Ovary (tissue), 10 donors: ENCODE measurements at places on chromosomes 3 and 15.
A peak's percentile ranks its signal among the peaks of the same experiment; 100 is the strongest.

DNA sequence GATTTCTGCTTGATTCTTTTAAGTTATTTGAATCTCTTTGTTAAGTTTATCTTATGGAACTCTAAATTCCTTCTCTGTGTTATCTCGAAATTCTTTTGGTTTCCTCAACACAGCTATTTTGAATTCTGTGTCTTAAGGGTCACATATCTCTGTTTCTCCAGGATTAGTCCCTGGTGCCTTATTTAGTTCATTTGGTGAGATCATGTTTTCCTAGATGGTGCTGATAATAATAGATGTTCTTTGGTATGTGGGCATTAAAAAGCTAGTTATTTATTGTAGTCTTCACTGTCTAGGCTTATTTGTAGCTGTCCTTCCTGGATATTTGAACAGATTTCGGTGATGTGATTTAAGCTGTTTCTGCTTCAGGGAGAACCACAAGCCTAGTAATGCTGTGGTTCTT is 615.6 kb upstream of the NECTIN3 start:
- no peaks in the 10 kb centered on the region for H3K27me3 ChIP-seq
- no peaks in the 10 kb centered on the region for H3K36me3 ChIP-seq
- H3K4me1 ChIP-seq = no peaks in the 10 kb centered on the region

DNA sequence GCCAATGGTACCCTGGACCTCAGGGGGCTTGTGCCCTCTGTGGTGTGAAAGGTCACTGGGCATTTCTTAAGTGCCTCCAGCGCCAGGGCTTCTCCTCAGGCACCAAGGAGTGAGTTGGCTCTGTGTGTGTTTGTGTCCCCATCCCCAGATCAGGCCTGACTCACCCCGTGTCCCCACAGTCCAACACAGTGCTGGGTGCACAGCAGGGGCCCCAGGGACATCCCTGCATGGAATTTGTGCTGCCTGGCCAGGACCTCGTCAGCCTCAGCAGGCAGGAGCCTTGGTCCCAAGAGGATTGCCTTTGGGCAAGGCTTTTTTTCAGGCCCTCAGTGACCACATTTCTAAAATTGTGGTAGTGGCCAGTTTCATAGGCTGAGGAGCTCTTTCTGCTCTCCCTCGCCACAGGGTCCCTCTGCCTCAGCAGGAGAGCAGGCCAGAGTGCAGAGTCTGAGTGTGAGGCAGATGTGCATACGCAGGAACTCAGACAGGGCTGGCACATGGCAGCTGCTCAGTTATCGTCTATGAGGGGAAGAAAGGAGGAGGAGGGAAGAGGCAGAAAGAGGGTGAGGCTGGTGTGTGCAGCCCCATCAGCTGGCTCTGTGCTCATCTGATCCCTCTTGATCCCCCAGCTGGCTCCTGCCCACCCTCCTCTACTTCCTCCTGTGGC is 215.6 kb downstream of the RPLP1 start:
- H3K36me3 ChIP-seq = no peaks in the 10 kb centered on the region
- H3K27me3 ChIP-seq = no peaks in the 10 kb centered on the region
- DNase-seq = no peak
- H3K27ac ChIP-seq = no peak overlapping the region
- peaks cover 10% of the 10 kb centered on the region for H3K4me1 ChIP-seq
- no peak overlapping the region for H3K4me3 ChIP-seq

- no peak overlapping the region for H3K27ac ChIP-seq
- DNase-seq = no peak
- H3K4me1 ChIP-seq = no peaks in the 10 kb centered on the region
- no peak overlapping the region for H3K4me3 ChIP-seq
These were observed 74.7 kb downstream of the DNAJB8 start for GRCh38 chr3:128392021-128392420.

GRCh38 chr3:60202052-60202726 is 1049.1 kb downstream of the FHIT start:
- H3K27ac ChIP-seq = no peak overlapping the region
- no peak overlapping the region for H3K4me3 ChIP-seq
- no peaks in the 10 kb centered on the region for H3K27me3 ChIP-seq

DNA sequence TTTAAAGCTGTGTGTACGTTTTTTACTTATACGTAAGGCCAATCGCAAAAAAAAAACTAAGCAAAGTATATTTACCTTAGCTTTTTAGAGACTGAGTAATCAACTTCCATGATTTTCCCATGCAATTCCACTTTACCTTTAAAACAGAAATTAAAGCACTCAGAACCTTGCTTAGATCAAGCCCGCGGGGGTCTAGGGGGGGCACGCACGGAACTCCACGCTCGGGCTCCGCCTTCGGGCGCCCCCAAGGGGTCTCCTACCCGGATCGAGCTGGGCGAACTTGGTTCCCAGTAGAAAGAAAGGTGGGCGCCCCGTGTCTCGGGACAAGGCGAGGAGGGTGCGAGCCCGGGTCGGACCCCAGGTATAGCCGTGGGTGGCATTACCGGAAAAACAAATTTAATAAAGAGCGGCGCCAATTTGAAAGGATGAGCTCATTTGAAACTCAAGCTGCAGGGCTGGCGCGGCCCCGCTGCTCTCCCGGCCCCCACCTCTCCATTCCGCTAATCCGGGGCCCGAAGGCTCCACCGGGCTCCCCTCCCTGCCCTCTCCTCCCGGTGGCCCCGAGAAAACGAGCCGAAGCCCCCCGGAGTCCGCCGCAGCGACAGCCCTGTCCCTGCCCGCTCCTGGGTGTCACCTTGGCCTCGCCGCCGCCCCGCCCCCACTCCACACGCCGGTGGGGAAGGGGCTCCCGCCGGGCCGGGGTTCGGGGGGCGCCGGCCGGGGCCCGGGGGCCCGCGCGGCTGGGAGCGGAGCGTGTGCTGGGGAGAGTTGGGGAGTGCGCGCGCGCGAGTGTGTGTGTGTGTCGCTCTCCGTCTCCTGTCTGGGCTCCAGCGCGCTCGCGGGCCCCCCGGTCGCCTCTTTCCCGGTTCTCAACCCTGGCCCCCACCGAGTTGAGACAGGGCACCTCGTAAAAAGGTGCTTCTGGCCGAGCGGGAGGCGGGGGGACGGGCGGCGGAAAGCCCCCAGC is 1.5 kb downstream of the IGF2BP2 start:
- peaks cover 4% of the 10 kb centered on the region for H3K4me1 ChIP-seq
- no peaks in the 10 kb centered on the region for H3K36me3 ChIP-seq
- H3K27ac ChIP-seq = peak overlapping the region; percentile 84

- DNase-seq = no peak
- H3K27ac ChIP-seq = no peak overlapping the region
- H3K4me1 ChIP-seq = peaks cover 3% of the 10 kb centered on the region
- H3K4me3 ChIP-seq = no peak overlapping the region
- H3K36me3 ChIP-seq = no peaks in the 10 kb centered on the region
- no peaks in the 10 kb centered on the region for H3K27me3 ChIP-seq
These were observed 2.6 kb upstream of the LYSMD4 start for GRCh38 chr15:99735868-99736267.

- H3K4me3 ChIP-seq = no peak overlapping the region
- H3K4me1 ChIP-seq = no peaks in the 10 kb centered on the region
- DNase-seq = no peak
- H3K27ac ChIP-seq = no peak overlapping the region
- no peaks in the 10 kb centered on the region for H3K27me3 ChIP-seq
These were observed 180.0 kb downstream of the KCNAB1 start for GRCh38 chr3:156300371-156300770.

DNA sequence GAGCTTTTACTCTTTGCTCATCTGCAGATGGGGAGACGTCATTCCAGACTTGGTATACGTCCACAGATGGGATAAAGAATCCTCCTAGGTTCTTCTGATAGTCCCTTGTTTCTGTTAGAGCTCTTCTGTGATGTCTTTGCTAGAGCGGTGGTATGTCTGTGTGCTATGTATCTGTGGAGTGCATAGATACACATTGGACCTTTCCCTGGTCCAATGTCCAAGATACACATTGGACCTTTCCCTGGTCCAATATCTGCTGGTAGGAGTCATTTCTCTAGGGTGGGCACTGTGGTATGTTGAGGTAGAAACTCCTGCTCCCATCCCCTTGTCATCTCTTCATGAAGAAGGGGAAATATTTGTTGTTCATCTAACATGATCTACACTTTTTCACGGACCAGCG is 47.5 kb upstream of the LPP start:
- H3K27ac ChIP-seq = no peak overlapping the region
- no peaks in the 10 kb centered on the region for H3K36me3 ChIP-seq
- H3K4me3 ChIP-seq = no peak overlapping the region
- H3K27me3 ChIP-seq = no peaks in the 10 kb centered on the region
- DNase-seq = no peak

GRCh38 chr3:53570709-53571108 is 76.3 kb downstream of the CACNA1D start:
- no peak for DNase-seq
- H3K27me3 ChIP-seq = no peaks in the 10 kb centered on the region
- no peaks in the 10 kb centered on the region for H3K36me3 ChIP-seq
- no peak overlapping the region for H3K4me3 ChIP-seq

GRCh38 chr3:100972301-100972844 is 20.8 kb downstream of the ABI3BP start:
- H3K4me3 ChIP-seq = no peak overlapping the region
- H3K4me1 ChIP-seq = peaks cover 7% of the 10 kb centered on the region
- no peak for DNase-seq
- H3K36me3 ChIP-seq = no peaks in the 10 kb centered on the region
- H3K27me3 ChIP-seq = no peaks in the 10 kb centered on the region

DNA sequence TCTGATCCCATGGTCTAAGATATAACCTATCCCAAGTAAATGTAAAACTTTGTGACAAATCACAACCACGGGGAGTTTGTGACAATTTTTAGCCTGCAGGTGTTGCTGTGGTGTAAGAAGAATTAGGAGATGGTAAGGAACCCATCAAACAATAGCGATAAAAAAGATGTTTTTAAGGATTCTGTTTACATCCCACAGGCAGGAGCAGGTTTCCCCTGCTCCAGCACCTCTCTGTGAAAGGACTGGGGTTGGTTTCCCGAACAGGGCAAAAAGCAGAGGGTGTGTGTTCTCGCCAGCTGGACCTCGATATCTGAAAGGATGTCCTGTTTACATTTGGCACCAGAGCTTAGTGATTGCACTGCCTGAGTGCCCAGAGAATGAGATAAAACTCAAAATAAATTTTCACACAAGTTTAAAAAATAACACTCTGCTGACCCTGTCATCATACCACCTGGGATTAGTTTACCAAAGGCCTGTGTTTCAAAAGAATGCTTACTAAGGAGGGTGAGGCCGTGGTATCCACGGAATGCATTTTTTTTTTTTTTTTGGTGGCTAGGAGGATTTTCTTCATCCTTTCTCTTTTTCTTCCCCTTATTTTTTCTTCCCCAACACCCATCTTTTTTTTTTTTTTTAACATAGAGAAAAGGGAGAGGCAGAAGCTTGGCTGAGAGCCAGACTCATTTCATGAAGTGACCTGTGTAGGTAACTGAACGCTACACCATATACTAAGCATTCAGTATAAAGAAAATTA is 151.8 kb upstream of the DPH6 start:
- DNase-seq = peak; percentile 38
- no peaks in the 10 kb centered on the region for H3K36me3 ChIP-seq
- H3K4me1 ChIP-seq = peaks cover 12% of the 10 kb centered on the region
- H3K4me3 ChIP-seq = no peak overlapping the region
- peak overlapping the region; percentile 16 for H3K27ac ChIP-seq

- H3K4me1 ChIP-seq = no peaks in the 10 kb centered on the region
- H3K4me3 ChIP-seq = no peak overlapping the region
- DNase-seq = no peak
- H3K27me3 ChIP-seq = no peaks in the 10 kb centered on the region
- H3K36me3 ChIP-seq = no peaks in the 10 kb centered on the region
These were observed 112.4 kb upstream of the GOLGA8J start for GRCh38 chr15:29970402-29970695.

DNA sequence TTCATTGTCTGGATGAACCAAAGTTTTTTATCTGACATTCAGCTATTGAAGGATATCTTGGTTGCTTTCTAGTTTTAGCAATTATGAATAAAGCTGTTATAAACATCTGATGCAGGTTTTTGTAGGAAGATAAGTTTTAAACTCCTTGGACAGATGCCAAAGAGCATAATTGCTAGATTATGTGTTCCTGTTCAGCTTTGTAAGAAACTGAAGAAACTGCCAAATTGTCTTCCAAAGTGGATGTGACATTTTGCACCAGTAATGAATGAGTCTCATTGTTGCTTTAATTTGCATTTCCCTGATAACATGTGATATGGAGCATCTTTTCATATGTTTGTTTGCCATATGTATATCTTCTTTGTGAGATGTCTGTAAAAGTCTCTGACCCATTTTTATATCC is 239.9 kb upstream of the TTC14 start:
- peaks cover 3% of the 10 kb centered on the region for H3K4me1 ChIP-seq
- H3K27me3 ChIP-seq = no peaks in the 10 kb centered on the region
- no peak overlapping the region for H3K4me3 ChIP-seq
- DNase-seq = no peak
- H3K27ac ChIP-seq = no peak overlapping the region
